ENCODE measurements at places on chromosomes 16 and 17.

DNA sequence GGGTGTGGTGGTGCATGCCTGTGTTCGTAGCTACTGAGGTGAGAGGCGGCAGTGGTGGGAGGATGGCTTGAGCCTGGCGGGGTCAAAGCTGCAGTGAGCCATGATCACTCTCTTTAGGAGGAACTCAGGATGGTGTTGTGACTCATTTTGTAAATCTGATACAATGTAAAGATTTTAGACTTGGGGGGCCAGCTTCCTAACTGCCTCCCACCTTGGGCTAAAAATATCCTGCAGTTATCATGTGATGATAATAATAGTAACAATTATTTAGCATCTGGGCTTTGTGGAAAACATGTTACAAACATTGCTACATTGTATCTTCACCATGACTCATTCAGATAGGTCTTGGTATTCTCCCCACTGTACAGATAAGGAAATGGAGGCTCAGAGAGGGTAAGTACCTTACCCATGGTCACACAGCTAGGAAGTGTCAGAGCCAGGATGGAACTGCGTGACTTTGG, 7.4 kb downstream of the CTNS start:
- DNase-seq = no peak
- no peaks in the 10 kb centered on the region for H3K36me3 ChIP-seq
- H3K27ac ChIP-seq = no peak overlapping the region

DNA sequence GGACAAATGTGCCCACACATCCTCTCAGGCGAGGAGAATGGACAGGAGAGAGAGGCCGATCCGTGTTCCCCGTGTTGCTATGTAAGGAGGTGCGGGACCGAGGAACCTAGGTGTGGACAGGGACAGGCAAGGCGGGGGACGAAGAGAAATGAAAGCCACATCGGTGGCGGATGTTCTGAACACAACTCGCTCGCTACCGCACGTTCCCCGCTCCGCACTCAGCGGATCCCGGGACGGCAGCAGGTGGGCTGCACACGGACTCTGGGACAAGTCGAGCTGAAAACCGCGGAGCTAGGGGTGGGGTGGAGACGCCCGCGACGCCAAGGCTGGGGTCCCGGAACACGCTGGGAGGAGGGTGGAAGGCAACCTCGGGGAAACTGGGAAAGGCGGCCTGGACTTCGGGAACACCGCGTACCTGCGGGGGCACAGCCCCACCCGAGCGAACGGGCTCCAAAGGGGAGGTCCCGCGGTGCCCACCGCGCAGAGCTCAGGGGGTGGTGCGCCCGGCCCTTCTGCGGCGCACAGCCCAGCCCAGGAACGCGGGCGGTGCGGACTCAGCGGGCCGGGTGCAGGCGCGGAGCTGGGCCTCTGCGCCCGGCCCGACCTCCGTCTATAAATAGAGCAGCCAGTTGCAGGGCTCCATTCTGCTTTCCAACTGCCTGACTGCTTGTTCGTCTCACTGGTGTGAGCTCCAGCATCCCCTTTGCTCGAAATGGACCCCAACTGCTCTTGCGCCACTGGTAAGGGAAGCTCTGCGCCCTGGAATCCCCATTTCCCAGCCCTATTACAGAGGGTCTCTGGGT, at the start of gene MT1E:
Gene MT1E, plus strand, starts transcription at position 642 of the 803 bp plus-strand sequence. Its CDS starts 71 bp downstream, at position 713.
- H3K27ac ChIP-seq = no peak within 1 kb of the TSS
- H3K36me3 ChIP-seq = no peaks in the 10 kb centered on the region
- peak; percentile 76 for DNase-seq
- H3K4me1 ChIP-seq = 0 out of 2 replicates have a peak, but pooled peaks cover 7% of the 10 kb centered on the region
- H3K27me3 ChIP-seq = no peaks in the 10 kb centered on the region
- H3K4me3 ChIP-seq = peak within 1 kb of the TSS; percentile 52

DNA sequence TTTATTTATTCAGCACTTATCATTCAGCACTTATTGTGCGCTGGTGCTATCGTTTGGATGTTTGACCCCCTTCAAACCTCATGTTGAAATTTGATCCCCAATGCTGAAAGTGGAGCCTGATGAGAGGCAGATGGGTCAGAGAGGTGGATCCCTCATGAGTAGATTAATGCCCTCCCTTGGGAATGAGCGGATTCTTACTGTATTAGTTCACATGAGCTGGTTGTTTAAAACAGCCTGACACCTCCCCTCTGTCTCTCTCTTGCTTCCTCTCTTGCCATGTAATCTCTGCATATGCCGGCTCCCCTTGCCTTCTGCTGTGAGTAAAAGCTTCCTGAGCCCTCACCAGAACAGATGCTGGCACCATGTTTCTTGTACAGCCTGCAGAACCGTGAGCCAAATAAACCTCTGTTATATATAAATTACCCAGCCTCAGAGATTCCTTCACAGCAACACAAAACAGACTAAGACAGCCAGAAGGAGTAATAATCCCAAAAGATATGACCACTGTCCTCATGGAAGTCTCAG, 111.1 kb downstream of the CACNG3 start:
- H3K4me1 ChIP-seq = no peaks in the 10 kb centered on the region
- H3K27me3 ChIP-seq = no peaks in the 10 kb centered on the region
- no peak overlapping the region for H3K27ac ChIP-seq
- H3K36me3 ChIP-seq = no peaks in the 10 kb centered on the region
- H3K4me3 ChIP-seq = no peak overlapping the region

DNA sequence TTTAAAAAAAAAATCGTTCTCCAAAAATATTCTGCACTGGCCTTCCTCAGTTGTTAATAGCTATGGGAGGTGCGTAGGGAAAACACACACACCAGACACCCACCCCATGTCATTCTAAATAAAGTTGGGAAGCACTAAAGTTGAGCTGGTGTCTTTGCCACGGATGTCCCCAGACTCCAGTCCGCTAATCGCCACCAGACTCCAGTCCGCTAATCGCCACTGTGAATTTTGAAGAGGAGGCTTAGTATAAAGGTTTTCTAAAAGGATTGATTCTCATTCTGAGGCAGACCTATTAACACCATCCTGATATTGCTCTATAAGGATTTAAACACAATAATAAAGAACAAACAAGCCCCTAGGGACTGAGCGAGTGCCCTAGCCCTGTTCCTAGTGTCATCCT, 22.7 kb upstream of the CPSF4L start:
- peaks cover 52% of the 10 kb centered on the region for H3K4me1 ChIP-seq
- peaks cover 5% of the 10 kb centered on the region for H3K36me3 ChIP-seq
- peak; percentile 71 for DNase-seq
- H3K27me3 ChIP-seq = no peaks in the 10 kb centered on the region
- no peak overlapping the region for H3K27ac ChIP-seq
- H3K4me3 ChIP-seq = no peak overlapping the region

GRCh38 chr17:11047228-11047627, 193.8 kb upstream of the SHISA6 start:
- no peak overlapping the region for H3K27ac ChIP-seq
- H3K4me1 ChIP-seq = no peaks in the 10 kb centered on the region
- no peak for DNase-seq
- no peaks in the 10 kb centered on the region for H3K27me3 ChIP-seq
- no peaks in the 10 kb centered on the region for H3K36me3 ChIP-seq
- no peak overlapping the region for H3K4me3 ChIP-seq

DNA sequence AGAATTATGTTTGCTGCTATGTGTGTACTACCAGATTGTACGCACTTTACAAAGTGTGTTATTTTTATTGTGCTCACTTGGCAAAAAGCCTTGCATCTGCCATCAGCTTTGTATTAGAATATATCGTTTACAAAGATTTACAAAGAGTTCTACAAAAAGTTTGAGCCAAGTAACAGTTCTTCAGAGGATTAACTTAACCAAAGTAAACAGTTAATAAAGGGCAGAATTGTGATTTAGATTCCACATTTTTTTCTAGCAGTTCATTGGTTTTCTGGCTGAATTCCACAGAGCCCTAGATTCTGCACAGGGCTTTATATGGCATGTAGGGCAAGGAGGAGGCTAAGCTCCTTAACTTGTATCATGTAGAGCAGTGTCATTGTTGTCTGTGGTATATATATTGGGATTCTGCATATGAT, 29.4 kb downstream of the UTP18 start:
- no peak overlapping the region for H3K4me3 ChIP-seq
- peaks cover 75% of the 10 kb centered on the region for H3K36me3 ChIP-seq
- DNase-seq = no peak
- H3K27ac ChIP-seq = no peak overlapping the region

DNA sequence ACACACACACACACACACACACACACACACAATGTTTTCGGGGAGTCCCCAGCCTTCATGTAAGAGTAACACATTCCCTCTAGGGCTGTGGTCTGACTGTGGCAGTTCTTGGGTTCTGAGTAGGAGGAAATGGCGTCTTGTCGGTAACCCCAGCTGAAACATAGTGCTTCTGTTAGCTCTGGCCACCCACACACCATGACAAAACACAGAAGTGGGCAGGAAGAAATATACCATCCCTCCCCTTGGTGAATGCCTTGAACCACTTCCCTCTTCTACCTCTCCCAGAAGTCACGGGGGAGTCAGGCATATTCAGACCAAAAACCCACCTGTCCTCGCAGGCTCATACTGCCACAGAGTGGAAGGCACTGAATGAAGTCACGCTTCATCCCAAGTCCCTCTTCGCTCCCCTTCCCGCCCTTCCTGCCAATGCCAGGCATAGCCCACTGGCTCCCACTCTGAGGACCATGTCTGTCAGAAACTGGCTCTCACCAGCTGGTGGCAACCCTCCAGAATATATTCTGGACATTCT, 11.5 kb downstream of the SLC35B1 start:
- DNase-seq = no peak
- H3K4me3 ChIP-seq = no peak overlapping the region
- H3K4me1 ChIP-seq = no peaks in the 10 kb centered on the region
- H3K27ac ChIP-seq = no peak overlapping the region
- peaks cover 6% of the 10 kb centered on the region for H3K36me3 ChIP-seq

DNA sequence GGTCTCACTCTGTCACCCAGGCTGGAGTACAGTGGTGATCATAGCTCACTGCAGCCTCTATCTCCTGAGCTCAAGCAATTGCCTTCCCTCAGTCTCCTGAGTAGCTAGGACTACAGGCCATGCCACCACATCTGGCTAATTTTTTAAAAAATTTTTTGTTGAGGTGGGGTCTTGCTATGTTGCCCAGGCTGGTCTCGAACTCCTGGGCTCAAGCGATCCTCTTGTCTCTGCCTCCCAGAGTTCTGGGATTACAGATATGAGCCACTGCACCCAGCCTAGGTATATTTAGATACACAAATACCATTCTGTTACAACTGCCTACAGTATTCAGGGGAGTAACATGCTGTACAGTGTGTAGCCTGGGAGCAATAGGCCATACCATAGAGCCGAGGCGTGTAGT, 14.3 kb downstream of the POLR3E start:
- no peak overlapping the region for H3K4me3 ChIP-seq
- H3K4me1 ChIP-seq = no peaks in the 10 kb centered on the region
- DNase-seq = no peak

DNA sequence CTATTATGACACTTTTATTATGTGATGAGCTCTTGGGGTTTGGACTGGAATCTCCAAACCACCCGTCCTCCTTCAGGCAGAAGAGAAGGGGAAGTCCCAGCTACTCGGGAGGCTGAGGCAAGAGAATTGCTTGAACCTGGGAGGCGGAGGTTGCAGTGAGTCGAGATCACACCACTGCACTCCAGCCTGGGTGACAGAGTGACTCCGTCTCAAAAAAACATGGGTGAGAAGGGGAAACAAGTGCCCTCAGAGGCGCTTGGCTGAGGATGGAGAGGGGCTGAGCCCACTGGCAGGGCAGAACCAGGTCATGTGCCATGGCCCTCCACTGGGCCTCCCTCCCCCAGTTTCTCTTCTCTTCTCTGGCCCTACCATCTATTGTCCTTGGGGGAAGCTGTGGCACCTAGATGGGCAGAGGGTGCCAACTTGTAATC, 120.9 kb upstream of the SMURF2 start:
- DNase-seq = no peak
- peaks cover 34% of the 10 kb centered on the region for H3K36me3 ChIP-seq
- no peak overlapping the region for H3K27ac ChIP-seq
- H3K4me1 ChIP-seq = no peaks in the 10 kb centered on the region
- no peaks in the 10 kb centered on the region for H3K27me3 ChIP-seq

GRCh38 chr17:79808763-79809529, 12.1 kb upstream of the CBX8 start:
- no peak for DNase-seq
- no peaks in the 10 kb centered on the region for H3K36me3 ChIP-seq
- peaks cover 35% of the 10 kb centered on the region for H3K4me1 ChIP-seq
- H3K27me3 ChIP-seq = peaks cover 56% of the 10 kb centered on the region
- no peak overlapping the region for H3K27ac ChIP-seq
- no peak overlapping the region for H3K4me3 ChIP-seq

- no peaks in the 10 kb centered on the region for H3K27me3 ChIP-seq
- H3K27ac ChIP-seq = peak overlapping the region; percentile 98
- H3K36me3 ChIP-seq = peaks cover 5% of the 10 kb centered on the region
Measured at GRCh38 chr17:7838090-7839075, 4.4 kb downstream of the KDM6B start.

DNA sequence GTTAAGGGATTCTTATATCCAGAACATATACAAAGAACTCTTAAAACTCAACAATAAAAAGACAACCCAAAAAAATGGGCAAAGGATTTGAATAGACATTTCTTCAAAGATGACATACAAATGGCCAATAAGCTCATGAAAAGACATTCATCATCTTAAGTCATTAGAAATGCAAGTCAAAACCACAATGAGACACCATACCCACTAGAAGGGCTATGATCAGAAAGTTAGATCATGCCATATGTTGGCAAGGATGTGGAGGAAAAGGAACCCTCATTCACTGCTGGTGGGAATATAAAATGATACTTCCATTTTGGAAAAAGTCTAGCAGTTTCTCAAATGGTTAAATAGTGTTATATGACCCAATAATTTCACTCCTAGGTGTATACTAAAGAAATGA, 9.4 kb downstream of the PLD6 start:
- DNase-seq = no peak
- H3K4me1 ChIP-seq = peaks cover 3% of the 10 kb centered on the region
- H3K4me3 ChIP-seq = no peak overlapping the region
- no peak overlapping the region for H3K27ac ChIP-seq
- H3K36me3 ChIP-seq = no peaks in the 10 kb centered on the region

- no peak for DNase-seq
- H3K27me3 ChIP-seq = no peaks in the 10 kb centered on the region
- no peak overlapping the region for H3K27ac ChIP-seq
- no peak overlapping the region for H3K4me3 ChIP-seq
Measured at GRCh38 chr17:1606352-1606985, 22.2 kb downstream of the SLC43A2 start.

GRCh38 chr17:70820276-70820675, 650.9 kb downstream of the KCNJ2 start:
- H3K27me3 ChIP-seq = no peaks in the 10 kb centered on the region
- H3K27ac ChIP-seq = no peak overlapping the region
- DNase-seq = no peak
- no peaks in the 10 kb centered on the region for H3K36me3 ChIP-seq

DNA sequence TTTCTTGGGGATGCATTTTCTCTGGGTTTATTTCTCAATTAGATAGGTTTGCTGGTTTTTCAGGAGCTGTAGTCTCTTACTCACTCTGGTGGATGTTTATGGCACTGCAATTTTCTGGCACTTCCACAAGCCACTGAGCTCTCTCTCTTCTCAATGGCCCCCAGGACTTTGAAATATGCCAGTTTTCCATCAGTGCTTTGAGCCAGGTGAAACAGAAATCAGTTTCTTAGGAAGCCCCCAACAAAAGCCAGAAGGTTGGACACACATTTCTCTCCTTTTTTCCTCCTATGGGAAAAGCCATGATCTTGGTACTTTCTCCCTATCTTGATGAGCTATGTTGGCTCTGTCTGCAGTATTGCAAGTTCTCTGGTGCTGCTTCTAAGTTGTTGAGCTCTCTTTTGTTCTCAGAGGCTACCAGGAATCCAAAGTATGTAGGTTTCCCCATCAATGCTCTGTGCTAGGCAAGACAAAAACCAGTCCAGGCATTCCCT, 90.7 kb upstream of the SMIM36 start:
- H3K27me3 ChIP-seq = no peaks in the 10 kb centered on the region
- peak; percentile 52 for DNase-seq
- H3K36me3 ChIP-seq = no peaks in the 10 kb centered on the region
- H3K27ac ChIP-seq = no peak overlapping the region

GRCh38 chr16:4981473-4981872, 23.3 kb downstream of the SEC14L5 start:
- H3K4me3 ChIP-seq = no peak overlapping the region
- H3K36me3 ChIP-seq = no peaks in the 10 kb centered on the region
- H3K27ac ChIP-seq = no peak overlapping the region
- no peak for DNase-seq
- no peaks in the 10 kb centered on the region for H3K4me1 ChIP-seq

Measured in SK-N-SH (cell line).